ENCODE measurements at places on chromosomes 2 and 18.

DNA sequence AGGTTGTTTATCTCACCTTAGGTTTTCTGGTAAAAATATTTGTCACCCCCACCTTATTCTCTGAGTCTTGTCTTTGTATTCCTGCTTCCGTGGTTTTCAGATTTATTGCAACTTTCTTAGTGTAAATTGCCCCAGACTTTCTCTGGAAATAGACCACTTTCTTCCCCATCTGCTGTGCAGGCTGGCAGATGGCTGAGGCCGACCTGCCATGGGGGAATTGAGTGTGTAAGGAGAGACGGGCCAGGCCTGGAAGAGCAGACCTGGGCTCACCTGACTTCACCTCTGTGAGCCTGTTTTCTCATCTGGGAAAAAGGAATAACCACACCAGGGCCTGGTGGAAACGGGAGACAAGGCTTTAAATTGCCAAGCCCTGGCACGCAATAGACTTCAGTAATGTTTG is 44.9 kb downstream of the ACKR3 start:
- DNase-seq: no peak

- no peak for DNase-seq
Measured at GRCh38 chr18:10101729-10102128, 187.9 kb downstream of the VAPA start.

- DNase-seq: no peak
Measured at GRCh38 chr2:207180741-207181140, 15.0 kb upstream of the KLF7 start.

DNA sequence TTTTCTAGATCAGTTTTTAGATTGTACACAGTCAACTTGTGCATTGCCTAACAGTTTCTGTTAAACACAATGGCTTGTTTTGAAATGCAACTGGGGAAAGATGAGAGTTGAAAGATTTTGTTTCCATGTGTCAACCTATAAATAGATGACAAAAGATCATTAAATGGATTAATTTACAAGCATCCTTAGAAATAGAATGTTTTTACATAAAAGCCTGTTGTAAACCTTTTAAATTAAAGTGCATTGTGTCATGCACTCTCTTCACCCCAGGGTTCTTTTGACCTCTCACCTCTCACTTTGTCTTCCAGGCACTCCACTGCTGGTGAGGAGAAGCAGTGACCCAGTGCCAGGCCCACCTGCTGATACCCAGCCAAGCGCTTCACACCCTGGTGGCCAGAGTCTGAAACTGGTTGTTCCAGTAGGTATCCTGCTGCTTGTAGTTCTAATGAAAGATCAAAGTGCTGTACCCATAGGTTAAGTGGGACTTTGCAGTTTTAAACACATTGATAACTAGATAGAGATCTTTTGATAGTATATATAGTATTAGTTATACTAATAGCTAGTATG is 502.1 kb downstream of the PARD3B start:
- DNase-seq: no peak

DNA sequence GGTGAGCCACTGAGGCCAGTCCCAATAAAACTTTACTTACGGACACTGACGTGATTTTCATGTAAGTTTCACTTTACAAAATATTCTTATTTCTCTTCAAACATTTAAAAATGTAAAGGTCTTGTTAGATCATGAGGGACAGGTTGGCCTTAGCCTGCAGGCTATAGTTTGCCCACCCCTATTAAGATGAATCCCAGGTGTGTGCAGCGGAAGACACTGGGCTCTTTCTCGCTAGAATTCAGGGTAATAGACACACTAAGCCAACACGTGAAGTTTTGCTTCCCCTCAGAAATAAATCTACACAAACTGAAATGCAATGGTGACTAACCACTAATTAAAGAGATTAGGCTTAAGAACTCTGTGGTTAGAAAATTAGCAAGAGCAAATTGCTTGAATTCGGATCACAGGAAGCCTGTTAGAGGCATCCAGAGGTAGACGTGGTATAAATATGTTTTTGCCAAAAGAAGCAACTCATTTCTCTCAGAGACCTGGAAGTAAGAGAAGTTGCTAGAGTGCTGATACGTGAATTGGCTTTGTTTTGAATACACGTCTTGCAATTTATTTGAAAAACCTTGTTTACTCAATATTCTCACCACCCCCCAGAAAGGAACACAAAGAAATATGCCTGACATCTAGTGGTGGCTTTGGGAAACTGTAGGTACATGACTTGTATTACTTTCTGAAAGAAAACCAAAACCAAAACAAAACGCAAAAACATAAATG is 151.6 kb downstream of the DTNB start:
- DNase-seq: peak; percentile 82

DNA sequence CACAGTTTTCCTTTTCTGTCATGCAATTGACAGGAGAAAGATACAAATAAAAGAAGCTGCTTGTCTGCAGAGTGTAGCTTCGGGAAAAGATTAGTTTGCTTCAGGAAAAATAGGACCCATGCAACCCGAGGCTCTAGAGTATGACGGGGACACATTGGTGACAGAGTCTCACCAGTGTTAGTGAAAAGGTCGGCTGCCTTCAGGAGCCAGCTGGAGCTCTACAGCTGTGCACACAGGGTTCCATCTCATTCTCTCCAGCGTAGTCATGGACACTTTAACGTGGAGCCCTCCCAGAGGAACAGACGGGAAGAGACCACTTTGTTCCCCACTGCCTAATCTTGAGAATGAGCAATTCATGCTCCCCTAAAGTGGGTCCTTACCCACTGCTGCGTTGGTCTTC is 42.9 kb downstream of the FECH start:
- DNase-seq: no peak

DNA sequence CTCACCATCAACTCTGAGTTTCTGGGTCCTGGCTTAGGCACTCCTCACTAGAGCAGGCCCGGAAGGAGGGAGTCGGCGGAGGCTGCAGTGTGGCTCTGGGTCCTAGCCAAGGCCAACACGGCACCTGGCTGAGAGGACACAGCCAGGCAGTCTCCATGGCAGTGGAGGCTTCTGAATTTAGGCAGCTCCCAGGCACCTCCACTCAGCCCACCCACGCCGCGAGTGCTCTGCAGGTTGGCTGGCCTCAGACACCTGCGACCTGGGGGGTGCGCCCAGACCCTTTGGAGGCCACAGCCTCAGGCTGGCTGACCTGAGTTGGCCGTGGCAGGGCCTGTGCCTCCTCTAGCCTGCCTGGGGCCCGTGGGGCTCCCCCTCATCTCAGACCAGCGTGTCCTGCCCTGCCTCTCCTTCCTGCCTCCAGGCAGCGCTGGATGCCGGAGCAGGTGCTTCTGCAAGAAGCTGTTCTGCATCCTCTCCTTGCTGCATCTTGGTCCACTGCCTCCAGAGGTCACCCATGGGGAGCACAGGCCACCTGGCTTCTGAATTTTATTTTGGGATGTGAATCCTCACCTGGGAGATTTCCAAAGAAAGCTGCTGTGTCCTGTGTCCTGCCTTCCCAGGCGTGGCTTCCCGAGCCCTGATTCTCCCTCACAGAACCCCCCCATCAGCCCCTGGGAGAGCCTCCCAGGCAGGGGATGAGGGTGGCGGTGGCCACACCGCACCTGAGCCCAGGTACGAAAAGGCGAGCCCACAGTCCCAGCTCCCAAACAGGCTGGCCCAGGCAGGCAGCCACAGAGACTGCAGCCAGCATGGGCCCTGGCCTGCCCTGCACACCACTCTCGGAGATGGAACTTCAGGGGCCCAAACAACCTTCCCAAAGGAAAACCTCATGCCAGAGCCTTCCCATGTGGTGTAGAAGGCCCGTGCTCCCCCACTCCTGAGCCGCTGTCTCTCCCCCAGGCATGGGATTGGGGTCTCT is 23.4 kb downstream of the AQP12A start:
- no peak for DNase-seq

- no peak for DNase-seq
Measured at GRCh38 chr18:67108894-67109293, 407.6 kb downstream of the DSEL start.

DNA sequence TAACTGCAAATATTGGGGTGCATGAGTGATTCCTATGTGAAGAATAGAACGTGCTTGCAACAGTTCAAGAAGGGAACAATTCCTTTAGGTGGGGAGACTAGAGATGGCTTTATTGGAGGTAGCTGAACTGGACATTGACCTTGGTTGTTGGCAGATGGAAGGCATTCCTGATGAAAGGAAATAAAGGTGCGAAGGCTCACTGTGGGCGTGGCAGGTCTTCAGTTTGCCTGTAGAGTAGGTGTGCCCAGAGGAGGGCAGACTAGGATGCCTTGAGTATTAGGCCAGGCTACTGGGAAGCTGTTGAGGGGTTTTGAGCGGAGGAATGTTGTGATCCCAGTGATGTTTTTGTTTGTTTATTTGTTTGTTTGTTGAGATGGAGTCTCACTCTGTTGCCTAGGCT is 2.8 kb downstream of the SPR start:
- DNase-seq: no peak

DNA sequence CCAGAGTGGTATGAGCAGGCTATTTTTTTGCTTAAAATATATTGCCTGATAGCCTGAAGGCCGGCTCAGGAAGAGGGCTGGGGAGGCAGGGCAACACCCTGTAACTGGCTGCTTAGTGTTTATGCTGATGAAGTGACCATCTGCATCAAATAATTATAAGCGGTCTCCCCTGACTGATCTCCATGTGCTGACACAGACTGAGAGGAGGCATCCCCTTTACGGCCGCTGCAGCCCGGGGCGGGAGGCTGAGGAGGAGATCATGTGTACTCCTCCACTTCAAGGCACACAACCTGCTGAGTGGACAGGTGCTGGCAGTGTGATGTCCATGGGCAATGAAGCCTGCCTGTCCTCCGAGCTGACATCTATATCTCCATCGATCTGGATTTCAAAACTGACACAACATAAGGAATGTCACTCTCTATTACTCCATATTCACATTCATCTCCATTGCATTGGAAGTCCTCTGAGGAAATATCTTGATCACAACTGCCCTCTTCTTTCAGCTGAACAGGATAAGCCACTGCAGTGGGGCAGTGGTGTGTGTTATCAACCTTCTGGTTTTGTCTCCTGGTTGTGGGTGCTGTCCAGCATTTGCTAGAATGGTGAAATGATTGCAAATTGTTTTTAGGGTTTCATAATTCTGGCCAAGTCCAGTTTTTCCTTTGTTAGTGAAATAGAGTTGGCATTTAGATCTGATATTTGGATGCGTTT is 143.5 kb downstream of the AQP4 start:
- no peak for DNase-seq

GRCh38 chr2:231099918-231100317 is 24.9 kb downstream of the HTR2B start:
- DNase-seq: no peak

- DNase-seq: no peak
Measured at GRCh38 chr18:23822590-23823385, 133.5 kb downstream of the LAMA3 start.

DNA sequence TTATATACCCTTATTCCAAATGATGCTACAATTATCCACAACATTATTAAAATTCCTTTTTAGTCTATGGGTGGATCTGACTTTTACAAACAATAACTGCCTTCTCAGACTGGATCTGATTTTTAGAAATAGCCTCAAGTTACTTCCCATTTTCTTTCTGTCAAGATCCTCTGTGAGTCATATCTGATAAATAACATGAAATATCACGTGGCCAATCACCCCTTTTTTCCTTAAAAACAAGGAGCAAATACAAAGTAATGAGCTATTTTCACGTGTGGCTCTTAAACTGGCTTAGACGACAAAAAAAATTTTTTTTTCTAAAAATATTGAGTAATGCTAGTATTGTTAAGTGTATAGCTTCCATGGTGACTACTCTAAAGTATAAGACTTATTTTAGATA is 6.7 kb downstream of the PELI1 start:
- no peak for DNase-seq

DNA sequence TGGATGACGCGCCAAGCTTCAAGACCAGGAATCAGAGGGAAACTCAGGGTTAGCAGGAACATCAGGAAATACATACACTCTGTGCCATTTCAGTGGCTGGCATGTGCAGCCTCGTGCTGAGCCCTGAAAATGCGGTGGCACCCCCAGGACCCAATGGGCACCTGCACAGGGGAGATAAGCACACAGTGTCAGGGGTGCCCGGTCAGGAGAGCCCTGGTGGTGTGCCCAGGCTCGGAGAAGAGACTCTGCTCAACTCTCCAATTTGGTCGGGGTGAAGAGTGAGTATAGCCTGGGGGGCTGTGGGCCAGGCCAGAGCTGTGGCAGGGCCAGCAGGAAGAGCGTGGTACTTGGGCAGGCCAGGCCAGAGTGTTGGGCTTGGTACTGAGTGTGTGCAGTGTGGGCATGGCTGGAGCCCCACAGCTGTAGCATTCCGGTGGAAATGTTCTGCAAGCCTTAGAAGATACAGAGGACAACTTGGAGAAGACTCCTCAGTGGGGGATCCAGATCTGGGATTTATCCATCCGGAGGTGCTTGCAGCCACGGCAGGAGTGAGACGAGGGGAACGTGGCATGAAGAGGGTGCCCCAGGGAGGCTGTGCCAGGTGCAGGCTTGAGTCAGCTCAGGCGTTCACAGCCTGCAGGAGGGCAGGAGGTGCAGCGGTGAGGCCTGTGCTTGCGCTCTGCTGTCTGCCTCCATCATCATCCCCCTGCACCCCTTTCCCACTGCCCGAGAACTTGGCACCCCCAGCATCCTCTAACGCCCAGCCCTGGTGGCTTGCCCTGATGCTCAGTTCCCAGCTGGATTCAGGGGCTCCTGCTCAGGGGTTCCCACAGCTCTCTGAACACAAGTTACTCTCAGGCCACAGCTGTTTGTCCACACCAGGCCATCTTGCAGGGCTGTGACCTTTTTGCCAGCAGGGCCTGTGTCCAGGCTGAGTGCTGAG is 451.7 kb upstream of the HS6ST1 start:
- DNase-seq: no peak

DNA sequence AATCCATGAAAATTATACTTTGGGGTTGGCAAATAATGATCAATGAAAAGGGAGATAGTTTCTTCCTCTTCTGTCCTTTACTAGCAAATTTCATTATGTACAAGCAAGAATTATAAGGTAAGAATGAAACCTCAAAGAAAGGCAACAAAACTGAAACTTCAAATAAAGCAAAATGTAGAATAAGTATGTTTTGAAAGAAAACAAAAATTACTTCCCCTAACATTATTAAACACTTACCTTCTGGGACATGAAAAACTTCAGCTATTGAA is 29.4 kb downstream of the THADA start:
- no peak for DNase-seq

DNA sequence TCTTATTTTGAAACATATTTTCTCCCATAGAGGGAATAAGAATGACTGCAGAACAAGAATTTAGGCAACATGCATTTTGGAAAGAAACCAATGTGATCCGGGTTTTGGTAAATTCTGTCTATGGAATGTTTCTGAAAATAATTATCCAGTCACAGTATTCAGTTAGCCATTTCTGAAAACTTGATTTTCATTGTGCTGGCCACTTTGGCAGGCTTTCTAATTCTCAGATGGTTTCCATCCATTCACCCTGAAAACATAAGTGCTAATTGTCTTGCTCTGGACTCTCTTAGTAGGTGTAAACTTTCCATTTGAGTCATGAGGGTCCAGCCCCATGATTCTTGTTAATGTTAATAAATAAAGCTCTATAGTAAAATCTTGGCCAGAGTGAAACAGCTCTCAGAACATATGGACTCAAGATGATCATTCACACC is 176.5 kb downstream of the RBM43 start:
- no peak for DNase-seq

GRCh38 chr2:25131567-25132298 is 36.6 kb downstream of the POMC start:
- DNase-seq: no peak

All from CD4-positive, alpha-beta T cell treated with Interleukin-2 at 100 ng/mL for 4 hours (primary cell).